ENCODE measurements at places on chromosomes 13 and 19. TPM values are rescaled to one million over a fixed set of nuclear protein-coding genes. Genes with fewer than 3 reads are reported as not detected.

DNA sequence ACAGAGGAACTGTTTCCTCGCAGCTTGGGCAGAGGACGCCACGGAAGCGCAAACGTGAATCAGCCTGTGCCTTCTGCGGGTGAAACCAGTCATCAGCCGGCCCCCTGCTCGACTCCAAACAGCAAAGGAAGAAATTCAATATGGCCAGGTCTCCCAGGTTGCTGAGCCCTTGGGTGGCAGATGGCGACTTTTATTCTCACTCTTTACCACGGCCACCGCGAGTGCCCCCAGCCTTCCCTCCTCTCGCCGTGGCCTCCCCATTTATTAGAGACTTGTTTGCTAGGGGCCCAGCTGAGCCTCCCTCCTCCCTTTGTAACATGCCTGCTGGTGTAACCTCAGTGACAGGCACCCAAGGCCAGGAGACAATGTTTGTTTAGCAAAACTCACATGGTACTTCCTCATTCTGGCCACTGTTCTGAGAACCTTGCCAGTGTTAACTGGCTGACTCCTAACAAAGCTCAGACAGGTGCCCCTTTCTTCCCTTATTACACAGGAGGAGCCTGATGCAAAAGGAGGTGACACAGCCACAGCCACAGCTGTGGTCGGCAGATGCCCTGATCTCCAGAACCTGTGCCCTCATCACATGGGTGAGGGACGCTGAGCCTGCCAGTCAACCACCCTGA is 5.8 kb downstream of the RAB20 start:
- no peaks in the 10 kb centered on the region for H3K36me3 ChIP-seq
- no peaks in the 10 kb centered on the region for H3K27me3 ChIP-seq
- DNase-seq: no peak
- H3K4me1 ChIP-seq: peaks cover 13% of the 10 kb centered on the region

The LRRC8E gene
- not detected for total RNA-seq

The FFAR1 gene
- not detected for total RNA-seq

GRCh38 chr19:38047049-38047438 is 140.0 kb downstream of the SIPA1L3 start:
- DNase-seq: no peak
- H3K4me3 ChIP-seq: no peak overlapping the region
- no peak overlapping the region for H3K27ac ChIP-seq
- no peaks in the 10 kb centered on the region for H3K36me3 ChIP-seq

DNA sequence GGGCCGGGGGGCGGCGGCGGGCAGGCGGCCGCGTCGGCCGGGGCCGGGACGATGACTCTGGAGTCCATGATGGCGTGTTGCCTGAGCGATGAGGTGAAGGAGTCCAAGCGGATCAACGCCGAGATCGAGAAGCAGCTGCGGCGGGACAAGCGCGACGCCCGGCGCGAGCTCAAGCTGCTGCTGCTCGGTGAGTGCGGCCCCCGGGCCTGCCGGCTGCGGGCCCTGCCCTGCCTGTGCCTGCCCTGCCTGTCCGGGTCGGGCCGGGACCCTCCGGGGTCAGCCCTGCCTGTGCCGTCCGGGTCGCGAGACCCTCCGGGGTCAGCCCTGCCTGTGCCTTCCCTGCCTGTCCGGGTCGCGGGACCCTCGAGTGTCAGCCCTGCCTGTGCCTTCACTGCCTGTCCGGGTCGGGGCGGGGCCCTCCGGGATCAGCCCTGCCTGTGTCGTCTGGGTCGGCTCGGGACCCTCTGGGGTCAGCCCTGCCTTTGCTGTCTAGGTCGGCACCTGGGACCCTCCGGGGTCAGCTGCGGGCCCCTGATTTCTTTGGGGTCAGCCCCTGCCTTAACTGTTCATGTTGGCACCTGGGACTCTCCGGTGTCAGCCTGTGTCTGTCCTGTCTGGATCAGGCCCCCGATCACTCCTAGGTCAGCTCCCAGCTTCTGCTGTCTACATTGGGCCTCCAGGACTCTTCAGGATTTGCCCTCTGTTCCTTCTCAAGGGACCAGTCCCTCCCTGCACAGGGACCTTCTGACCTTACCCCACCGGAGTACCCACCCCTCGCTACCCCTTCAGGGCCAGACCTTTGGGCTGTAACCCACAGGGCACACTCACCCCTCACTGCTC is 659 bp downstream of the GNA11 start:
- peak overlapping the region; percentile 92 for H3K27ac ChIP-seq
- no peak for DNase-seq
- no peaks in the 10 kb centered on the region for H3K36me3 ChIP-seq
- H3K4me3 ChIP-seq: peak overlapping the region; percentile 84

DNA sequence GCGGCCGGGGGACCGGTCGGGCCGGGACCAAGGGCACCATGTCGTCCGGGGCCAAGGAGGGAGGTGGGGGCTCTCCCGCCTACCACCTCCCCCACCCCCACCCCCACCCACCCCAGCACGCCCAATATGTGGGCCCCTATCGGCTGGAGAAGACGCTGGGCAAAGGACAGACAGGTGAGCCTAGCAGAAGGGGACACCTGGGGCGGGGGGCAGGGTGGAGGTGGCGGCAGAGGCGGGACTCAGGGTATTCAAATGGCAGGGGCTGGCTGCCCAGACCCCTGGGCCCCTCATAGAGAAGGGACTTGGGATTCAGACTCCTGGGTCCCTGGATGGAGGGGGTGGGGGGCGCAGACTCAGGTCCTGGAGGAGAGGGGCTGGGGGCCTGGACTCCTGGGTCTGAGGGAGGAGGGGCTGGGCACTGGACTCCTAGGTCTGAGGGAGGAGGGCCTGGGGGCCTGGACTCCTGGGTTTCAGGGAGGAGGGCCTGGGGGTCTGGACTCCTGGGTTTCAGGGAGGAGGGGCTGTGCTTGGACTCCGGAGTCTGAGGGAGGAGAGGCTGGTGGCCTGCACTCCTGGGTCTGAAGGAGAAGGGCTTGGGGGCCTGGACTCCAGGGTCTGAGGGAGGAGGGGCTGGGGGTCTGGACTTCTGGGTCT is 735 bp downstream of the BRSK1 start:
- H3K27ac ChIP-seq: no peak overlapping the region
- H3K4me1 ChIP-seq: peaks cover 1% of the 10 kb centered on the region
- H3K27me3 ChIP-seq: no peaks in the 10 kb centered on the region
- no peaks in the 10 kb centered on the region for H3K36me3 ChIP-seq
- DNase-seq: no peak
- peak overlapping the region; percentile 27 for H3K4me3 ChIP-seq

The USHBP1 gene
- 2.6 TPM for total RNA-seq

The NUDT19 gene
- 29.3 TPM for total RNA-seq

- H3K27me3 ChIP-seq: no peaks in the 10 kb centered on the region
- H3K36me3 ChIP-seq: no peaks in the 10 kb centered on the region
- no peak overlapping the region for H3K27ac ChIP-seq
- DNase-seq: no peak
- no peaks in the 10 kb centered on the region for H3K4me1 ChIP-seq
- no peak overlapping the region for H3K4me3 ChIP-seq
These were observed 640.7 kb downstream of the LIG4 start for GRCh38 chr13:107574517-107575210.

DNA sequence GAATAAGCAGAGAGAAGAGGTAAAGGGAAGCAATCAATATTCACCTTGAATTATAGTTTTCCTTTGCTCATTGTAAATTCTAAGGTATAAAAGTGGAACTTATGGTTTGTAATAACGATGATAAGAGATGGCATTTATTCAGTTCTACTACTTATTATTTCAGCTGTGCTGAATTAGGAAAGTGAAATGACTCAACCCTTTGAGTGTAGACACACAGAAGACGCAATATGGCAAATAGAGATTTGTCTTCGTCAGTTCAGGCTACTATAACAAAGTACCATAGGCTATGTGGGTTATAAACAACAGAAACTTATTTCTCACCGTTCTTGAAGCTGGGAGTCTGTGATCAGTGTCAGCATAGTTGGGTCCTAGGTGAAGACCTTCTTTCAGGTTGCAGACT is 713.0 kb upstream of the PCDH9 start:
- DNase-seq: no peak
- no peak overlapping the region for H3K4me3 ChIP-seq
- H3K27me3 ChIP-seq: no peaks in the 10 kb centered on the region
- no peak overlapping the region for H3K27ac ChIP-seq
- H3K4me1 ChIP-seq: no peaks in the 10 kb centered on the region

The FBXO46 gene
- total RNA-seq: 6.6 TPM

The CYP2F1 gene
- total RNA-seq: not detected

The TGFB1 gene
- 5.1 TPM for total RNA-seq

GRCh38 chr13:22271903-22272302 is 601.0 kb downstream of the FGF9 start:
- no peaks in the 10 kb centered on the region for H3K36me3 ChIP-seq
- DNase-seq: no peak
- no peaks in the 10 kb centered on the region for H3K4me1 ChIP-seq
- no peaks in the 10 kb centered on the region for H3K27me3 ChIP-seq
- H3K4me3 ChIP-seq: no peak overlapping the region

The TNNT1 gene
- total RNA-seq: 6,162 TPM

GRCh38 chr13:81577601-81578195 is 1236.8 kb upstream of the SPRY2 start:
- no peak for DNase-seq
- H3K27ac ChIP-seq: no peak overlapping the region
- no peak overlapping the region for H3K4me3 ChIP-seq

DNA sequence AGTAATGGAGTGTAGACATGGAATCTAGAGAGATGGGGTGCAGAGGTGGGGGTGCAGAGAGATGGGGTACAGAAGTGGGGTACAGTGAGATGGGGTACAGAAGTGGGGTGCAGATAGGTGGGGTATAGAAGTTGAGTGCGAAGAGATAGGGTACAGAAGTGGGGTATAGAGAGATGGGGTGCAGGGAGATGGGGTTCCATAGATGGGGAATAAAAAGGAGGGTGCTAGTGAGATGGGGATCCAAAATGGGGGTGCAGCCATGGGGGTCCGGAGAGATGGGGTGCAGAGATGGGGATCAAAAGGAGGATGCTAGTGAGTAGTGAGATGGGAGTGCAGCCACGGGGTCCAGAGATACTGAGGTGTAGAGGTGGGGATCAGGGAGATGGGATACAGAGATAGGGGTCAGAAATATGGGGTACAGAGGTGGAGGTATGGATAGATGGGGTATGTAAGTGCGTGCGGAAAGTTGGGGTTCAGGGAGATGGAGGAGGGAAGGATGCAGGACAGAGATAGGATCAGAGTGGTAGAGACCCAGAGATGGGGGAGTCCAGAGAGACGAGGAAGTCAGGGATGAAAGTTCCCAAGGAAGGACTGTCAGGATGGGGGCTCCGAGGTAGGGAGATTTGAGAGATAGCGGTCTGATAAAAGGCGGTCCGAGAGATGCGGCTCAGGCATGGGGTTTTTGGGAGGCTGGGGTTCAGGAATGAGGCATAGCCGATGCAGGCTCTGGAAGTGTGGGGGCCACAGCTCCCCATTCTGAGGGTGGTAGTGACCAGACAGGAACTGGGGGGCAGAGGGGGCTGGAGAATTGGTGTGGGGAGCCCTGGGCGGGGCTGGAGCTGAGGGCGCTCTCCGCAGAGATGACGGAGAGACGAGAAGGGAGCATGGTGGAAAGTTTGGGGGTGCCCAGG is 3.4 kb downstream of the PALM3 start:
- no peak for DNase-seq
- H3K4me1 ChIP-seq: no peaks in the 10 kb centered on the region
- H3K4me3 ChIP-seq: no peak overlapping the region

All from gastrocnemius medialis (tissue), 4 donors.